ENCODE measurements at places on chromosomes 2 and 18.

GRCh38 chr2:22995576-22995975 is 389.4 kb upstream of the KLHL29 start:
- no peak for DNase-seq

DNA sequence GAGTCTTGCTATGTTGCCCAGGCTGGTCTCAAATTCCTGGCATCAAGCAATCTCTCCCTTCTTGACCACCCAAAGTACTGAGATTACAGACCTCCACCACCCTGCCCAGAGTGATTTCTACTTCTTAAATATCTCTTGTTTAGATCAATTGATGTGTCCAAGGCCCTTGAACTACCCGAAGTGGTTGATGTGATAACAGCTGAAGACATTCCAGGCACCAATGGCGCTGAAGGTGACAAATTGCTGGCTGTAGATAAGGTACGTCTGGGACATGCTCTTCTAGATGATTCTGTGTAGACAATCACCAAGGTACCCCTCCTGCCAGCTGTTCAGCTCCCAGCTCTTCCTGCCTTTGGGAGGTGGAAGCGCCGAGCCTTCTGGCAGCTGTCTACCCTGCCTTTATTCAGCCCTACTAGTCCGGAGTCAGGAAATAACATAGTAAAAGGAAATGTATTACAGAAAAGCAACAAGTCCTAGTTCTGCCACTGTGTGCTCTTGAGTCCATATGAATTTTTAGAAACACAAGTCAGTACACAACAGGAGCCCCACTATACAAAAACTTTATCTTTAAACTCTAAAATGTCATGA is 61.3 kb upstream of the BZW1 start:
- no peak for DNase-seq

DNA sequence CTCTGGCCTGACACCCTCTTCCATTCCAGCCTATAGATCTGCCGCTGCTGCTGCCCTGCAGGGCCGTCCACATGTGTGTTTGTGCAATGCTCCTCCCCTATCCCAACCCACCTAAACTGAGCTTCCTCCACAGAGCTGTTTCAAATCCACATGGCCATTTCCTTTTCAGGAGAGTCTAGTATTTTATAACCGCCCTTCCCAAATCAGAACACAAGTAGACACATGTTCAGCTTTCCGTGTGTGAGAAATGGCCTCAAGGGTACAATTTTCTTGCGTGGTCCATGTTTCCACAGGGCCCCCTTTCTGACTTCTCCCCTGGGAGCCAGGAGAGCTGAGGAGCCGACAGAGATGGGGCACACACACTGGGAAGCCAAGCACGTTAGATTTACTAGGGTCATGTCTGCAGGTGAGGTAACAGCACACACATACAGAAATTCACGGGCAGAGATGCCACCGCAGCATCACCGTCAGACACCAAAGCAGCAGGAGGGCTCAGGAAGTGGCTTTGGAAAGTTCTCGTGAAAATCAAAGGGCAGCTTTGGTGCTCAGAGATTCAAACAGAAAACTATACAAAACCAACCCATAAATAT is 102.9 kb upstream of the TGFA start:
- no peak for DNase-seq

DNA sequence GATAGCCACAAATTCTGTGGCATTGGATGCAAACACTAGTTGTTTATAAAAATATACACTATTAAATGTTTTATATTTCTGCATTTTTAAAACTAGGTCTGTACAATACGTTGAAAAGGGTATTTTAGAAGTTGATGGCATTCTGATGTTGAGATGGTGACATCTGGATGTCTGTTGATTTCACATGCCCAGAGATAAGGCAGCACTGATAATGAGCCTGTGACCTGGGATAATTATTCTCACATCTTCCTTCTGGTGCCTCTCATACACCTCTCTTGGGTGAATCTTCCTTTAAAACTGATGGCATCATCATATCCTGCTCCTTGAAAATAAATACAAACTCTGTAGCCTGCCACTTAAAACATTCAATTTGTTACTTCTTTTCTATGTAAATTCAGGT is 208.6 kb downstream of the NYAP2 start:
- DNase-seq, result no peak

DNA sequence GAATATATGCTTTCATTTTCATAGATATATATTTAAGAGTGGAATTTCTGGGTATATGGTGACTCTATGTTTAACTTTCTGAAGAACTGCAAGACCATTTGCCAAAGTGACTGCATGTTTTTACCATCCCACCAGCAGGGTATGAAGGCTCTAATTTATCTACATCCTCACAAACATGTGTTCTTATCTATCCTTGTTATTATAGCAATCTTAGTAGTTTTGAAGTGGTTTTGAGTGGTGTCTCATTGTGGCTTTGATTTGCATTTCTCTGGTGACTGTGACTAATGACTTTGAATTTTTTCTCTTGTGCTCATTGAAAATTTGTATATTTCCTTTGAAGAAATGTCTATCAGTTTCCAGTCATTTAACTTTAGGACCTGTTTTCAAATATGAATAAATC is 310.2 kb upstream of the NRP2 start:
- DNase-seq, result no peak

GRCh38 chr2:88187038-88187676 is 17.0 kb downstream of the THNSL2 start:
- DNase-seq, result no peak

GRCh38 chr18:26322890-26323653 is 96.8 kb downstream of the TAF4B start:
- no peak for DNase-seq

DNA sequence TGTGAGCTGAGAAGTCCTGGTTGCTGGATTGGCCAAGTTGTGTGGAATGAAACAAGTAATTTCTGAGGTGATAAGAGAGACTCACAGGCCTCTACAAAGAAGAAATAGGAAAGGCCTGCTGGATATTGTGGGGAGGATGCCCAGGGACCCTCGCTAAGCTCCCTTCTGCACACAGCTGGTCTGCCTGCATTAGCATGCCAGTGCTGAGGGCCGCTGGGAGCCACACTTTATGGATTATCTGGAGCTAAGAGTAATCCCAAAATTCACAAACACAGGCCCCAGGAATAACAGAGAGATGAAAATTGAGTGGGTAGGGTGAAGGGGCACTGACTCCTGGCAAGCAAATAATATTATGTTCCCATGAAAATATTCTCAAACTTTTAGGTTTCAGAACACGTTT is 114.9 kb upstream of the SIX3 start:
- no peak for DNase-seq

DNA sequence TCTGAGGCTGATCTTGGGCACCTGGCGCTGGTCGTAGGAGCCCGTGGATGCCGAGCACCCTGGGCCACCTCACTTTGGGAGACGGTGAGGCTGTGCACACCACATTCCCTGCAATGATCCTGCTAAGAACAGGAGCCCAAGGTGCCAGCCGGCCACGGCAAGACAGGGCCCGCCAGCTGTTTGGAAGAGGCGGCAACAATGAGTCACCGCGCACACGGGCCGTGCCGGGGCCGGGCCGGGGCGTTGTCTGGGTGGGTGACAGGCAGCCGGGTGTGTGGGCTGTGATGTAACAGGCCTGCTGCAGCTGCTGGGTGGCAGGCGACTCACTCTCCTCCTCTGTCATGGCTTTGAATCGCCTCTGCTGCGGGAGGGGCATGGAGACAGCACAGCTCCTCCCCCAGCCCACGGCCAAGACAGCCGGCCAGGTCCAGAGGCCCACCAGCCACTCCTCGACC is 49.7 kb upstream of the ODC1 start:
- DNase-seq, result peak; percentile 33

DNA sequence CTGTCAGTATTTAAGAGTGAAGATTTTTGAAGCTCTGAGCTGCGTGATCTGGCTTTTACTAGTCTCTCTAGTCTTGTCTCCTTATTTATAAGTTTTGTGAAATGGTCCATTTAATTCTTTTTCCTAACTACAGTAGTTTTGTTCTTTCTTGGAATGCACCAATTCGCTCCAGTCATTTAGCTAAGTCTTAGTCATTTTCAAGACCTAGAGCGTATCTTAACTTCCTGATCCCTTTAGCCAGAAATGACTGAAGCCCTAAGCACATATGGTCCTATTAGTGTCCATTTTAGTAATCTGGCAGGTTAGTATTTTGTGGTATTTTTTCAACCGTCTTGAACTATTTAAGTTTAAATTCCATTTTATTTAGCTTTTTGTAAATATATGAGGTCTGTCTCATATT is 3.6 kb downstream of the BIRC6 start:
- no peak for DNase-seq

DNA sequence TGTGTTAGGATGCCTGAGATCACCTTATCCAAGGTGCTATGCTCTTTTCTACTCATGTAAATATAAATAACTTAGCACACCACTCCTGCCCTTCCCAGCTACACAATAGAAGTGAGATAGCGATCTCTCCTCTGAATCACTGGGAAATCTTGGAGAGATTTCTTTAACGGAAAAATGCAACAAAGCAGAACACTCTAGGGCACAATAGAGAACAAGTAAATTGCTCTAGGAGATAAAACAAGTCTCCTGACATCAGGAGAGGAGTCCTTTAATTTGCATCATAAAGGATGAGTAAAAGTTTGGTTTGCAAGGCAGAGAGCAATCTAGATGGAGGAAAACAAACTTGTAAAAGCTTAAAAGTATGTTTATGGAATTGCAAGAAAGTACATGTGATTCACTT is 224.1 kb downstream of the PAX3 start:
- no peak for DNase-seq

DNA sequence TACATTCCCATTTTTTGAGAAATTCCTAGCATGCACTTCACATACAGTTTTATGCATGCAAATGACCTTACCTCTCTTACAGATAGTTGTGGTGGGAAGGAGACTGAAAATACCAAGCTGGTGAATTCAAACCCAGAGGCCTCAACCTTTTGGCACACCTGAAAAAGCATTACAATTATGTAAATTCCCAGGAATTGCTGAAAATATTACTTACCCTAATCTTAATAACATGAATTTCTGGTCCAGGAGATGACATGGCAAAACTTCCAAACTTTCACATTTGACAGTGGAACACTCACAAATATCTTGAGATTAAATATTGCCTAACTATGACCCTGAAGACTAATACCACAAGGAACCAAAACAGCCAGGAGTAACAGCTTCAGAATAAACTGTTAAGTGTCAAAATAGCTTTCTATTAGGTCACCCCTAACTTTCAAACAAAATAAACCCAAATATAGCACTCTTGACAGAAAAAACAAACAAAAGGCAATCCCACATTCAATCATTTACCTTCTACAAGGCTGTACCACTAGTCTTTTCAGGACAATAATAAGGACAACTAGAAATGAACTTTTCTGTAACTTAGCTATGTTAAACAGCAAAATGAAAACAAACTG is 10.9 kb upstream of the PEX13 start:
- no peak for DNase-seq

DNA sequence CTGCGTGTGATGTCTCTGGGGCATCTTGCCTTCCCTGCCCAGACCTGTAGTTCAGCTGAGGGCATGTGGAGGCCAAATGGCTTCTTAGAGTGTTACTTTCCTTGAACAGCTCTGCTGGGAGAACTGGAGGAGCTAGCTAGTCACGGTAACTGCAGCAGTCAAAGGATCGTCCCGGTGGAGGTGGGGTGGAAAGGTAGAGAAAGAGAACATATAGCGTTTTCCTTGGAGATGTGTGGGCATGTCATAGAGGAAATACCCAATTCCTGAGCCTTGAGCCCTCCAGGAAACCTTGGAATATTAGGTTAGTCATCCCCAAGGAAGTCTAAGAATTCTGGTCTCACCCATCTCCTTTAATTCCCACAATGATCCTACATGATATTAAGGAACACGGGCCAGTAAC is 33.5 kb upstream of the IL37 start:
- no peak for DNase-seq

DNA sequence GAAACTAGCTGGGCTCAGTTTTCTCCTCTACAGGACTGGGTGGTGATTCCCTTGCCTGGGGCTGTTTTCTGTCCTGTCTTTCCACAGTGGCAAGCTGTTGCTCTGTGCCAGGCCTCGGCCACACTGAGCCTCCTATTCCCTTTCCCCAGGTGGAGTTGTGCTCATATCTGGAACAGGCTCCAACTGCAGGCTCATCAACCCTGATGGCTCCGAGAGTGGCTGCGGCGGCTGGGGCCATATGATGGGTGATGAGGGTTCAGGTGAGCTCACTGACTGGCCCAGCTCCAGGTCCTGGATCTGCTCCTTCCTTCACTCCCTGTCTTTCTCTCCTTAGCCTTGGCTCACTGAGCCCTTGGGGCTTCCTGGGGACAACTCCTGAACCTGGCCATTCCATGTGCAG is 4.0 kb downstream of the NAGK start:
- DNase-seq, result no peak

DNA sequence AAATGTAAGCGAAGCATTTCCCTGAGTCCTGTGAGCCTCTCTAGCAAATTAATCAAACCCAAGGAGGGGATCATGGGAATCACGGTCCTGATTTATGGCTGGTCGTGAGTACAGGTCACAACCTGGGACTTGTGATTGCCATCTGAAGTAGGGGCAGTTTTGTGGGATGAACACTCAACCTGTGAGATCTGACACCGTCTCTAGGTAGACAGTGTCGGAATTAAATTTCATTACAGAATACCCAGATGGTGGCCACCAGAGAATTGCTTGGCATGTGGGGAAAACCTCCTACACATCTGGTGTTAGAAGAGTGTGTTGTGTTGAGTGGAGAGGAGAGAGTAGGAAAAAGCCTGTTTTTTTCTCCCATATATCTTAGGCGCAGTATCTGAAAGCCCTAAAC is 12.5 kb downstream of the CAPN14 start:
- DNase-seq, result no peak

DNA sequence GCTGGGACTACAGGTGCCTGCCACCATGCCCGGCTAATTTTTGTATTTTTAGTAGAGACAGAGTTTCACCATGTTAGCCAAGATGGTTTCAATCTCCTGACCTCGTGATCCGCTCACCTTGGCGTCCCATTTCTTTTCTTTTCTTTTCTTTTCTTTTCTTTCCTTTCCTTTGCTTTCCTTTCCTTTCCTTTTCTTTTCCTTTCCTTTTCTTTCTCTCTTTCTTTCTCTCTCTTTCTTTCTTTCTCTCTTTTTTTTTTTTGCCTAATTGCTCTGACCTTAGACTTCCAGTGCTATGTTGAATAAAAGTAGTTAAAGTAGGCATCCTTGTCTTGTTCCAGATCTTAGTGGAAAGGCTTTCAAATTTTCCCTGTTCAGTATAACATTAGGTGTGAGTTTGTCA is 41.0 kb upstream of the REEP1 start:
- no peak for DNase-seq

DNA sequence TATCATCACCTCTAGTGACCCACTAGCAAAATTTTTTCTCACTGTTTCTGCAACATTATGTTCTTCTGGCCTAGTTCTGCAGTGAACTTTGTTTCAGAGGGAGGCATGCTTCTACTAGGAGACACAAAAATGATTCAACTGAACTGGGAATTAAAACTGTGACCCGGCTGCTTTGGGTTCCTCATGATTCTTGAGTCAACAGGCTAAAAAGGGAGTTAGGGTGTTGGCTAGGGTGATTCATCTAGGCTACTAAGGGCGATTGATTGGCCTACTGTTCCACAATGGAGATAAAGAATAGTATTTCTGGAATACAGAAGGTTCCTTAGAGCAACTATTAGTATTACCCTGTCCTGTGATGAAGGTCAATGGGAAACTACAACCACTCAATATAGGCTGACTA is 179.5 kb downstream of the PPP1R1C start:
- DNase-seq, result no peak
